ENCODE measurements at places on chromosomes 12 and 14.

DNA sequence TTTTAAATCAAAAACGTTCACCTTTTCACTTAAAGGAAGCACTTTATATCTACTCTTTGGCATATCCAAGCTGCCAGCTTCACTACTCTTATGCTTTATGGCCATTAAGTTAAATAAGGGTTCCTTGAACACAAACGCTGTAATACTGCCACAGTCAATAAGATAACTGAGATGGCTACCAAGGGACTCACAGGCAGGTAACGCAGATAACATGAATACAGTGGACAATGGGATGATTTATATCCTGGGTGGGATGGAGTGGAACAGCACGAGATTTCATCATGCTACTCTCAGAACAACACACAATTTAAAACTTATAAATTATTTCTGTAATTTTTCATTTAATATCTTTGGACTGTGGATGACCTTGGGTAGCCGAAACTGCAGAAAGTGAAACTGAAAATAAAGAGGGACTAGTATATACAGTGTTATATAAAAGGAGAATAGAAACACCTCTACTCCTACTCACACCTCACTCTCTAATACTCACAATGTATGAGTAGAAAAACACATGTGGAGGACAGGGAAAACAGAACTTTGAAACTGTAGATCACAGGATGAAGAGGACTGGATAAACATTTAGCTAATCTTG lies 367.3 kb downstream of the C12orf50 start:
- DNase-seq: no peak

- DNase-seq: no peak
Measured at GRCh38 chr12:115611477-115611876, 666.0 kb downstream of the MED13L start.

DNA sequence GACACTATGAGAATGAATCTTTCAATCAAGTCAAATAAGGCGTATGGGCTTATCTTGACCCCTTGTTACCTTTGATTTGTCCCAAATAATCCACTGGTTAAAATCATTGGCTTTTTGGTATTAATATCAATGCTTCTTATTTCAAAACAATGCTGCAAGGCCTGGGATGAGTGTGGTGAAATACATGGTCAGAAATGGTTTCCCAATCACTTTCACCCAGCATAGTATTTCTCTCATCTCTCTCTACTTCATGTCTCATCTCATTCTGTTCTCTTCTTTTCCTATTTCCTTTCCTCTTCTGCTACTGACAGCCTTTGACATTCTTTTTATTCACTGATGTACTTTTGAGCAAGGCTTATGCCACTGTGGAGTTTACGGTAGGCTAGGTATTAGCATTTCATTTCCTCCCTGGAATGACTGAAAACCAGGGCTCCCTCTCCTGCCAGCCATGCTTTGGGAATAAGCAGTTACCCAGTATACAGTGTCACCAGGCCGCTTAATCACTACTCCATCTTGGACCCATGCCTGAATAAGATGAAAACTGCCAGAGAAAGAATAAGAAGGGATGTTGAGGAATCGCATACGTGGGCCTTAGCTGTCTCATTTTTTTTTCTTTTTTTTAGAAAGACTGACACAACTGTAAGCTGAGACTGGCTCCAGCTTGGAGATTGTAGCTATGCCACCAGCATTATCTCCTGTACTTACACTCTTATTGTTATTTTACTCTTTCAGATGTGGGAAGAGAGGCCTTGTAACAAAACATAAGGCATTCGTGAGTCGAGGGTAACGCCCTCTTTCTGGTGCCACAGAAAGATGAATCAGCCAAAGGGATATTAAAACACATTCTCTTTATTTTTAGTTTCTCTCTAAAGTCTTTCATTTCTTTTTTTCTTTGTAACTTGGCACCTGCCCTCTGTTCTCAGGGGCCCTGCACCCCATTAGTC lies 53.5 kb downstream of the IGF1 start:
- DNase-seq: no peak

GRCh38 chr12:4621511-4621910 lies 27.3 kb downstream of the AKAP3 start:
- DNase-seq: no peak

- DNase-seq: no peak
Measured at GRCh38 chr14:45185100-45185814, 49.5 kb downstream of the FANCM start.

DNA sequence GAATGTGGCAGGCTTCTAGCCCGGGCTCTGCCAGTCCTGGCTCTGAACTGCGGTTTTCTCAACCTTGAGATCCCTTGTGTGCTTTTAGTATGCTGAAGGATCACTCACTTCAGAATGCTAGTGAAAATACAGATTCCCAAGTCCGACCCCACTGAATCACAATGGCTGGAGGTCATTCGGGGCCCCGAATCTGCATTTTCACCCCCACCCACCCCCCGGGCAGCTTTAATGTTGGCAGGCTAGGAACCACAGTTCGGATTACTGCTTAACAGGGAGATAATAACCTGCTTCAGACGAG lies 573 bp upstream of the SUSD6 start:
- no peak for DNase-seq

GRCh38 chr12:117069926-117070900 lies 29.0 kb downstream of the TESC start:
- no peak for DNase-seq

DNA sequence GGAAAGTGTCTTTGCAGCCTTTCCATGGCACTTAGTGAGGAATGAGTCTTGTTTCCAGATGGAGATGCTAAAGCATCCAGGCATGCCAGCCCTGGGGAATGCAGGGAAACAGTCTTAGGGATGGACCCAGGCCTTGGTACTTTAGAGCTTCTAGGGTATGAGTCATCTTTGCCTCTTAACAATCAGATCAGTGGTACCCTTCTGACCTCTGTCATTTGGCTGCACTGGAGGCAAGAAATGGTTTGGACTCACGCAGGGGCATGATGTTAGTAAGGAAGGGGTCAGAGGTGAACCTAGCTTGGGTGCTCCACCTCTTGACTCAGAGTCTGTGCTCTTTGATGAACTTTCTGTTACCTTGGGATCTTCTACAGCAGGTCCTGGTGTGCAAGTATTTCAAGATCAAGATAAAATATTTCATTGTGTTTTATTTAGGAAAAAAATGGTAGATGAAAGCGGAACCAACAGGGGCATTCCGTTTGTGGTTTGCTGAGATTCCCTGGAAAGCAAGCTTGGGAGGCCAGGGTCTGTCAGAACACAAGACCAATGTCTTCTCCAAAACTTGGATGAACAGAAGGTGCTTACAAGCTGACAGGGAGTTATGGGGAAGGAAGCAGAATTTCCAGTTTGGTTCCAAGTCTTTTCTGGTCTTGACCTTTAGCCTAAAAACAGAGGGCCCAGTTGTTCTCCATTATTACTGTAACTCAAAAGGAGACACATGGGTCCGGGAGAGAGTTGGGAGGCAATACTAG lies 216.2 kb downstream of the ZFP36L1 start:
- DNase-seq: no peak

- DNase-seq: no peak
Measured at GRCh38 chr14:48251290-48251689, 575.9 kb upstream of the MDGA2 start.

GRCh38 chr12:51863363-51863932 lies 14.9 kb upstream of the FIGNL2 start:
- no peak for DNase-seq
